ENCODE measurements at places on chromosomes 12 and 14.

DNA sequence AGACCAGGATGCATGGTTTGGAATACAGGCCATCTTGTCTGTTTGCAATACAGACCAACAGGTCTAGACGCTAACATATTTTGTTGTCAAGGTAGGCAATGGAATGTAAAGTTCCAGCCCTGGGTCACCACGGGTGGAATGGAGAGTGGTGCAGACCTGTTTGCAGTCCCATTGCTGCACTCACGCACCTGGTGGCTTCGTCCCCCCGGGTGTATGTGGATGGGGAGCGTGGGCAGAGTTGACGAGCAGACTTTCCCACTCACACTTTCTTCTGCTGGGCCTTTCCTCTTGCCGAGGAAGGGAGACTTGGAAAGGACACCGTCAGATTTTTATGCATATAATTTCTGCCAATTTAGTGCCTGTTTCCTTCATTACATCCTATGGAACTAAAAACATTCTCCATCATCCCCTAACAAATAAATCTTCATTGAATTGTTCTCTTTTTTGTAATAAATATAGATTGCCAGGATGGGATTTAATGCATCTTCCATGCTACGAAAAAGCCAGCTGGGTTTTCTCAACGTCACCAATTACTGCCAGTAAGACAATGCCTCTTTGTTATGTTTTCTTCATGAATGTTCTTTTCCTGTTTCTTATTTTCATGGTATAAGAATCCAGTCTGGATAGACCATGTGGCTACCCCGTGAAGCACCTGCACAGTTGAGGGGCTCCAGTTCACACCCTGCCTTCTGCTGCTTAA, 15.2 kb downstream of the DCAF4 start:
- DNase-seq = no peak

GRCh38 chr14:61188196-61188595, 92.9 kb downstream of the TMEM30B start:
- DNase-seq = no peak

- DNase-seq = peak; percentile 78
Observed at GRCh38 chr14:55411426-55412389, at the start of gene ATG14. Gene ATG14 (minus strand): TSS chr14:55411830. CDS start chr14:55411822, 8 bp downstream.

DNA sequence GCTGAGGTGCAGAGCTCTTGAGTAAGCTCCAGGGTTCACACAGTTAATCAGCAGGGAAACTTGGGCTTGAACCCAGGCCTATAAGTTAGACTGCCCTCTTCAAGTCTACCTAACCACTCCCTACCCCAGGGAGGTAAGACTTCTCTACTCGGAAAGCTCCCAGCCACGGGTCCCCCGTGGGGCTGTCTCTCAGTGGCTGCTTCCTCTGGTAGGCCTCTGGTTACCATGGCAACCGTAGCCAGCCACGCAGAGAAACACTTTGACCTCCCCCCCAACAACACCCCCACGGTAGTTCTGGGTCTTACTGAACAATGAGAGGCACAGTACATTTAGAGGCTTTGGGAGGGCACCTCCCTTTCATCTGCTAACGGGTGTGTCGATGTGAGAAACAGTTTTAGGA, 245.2 kb downstream of the AACS start:
- no peak for DNase-seq

DNA sequence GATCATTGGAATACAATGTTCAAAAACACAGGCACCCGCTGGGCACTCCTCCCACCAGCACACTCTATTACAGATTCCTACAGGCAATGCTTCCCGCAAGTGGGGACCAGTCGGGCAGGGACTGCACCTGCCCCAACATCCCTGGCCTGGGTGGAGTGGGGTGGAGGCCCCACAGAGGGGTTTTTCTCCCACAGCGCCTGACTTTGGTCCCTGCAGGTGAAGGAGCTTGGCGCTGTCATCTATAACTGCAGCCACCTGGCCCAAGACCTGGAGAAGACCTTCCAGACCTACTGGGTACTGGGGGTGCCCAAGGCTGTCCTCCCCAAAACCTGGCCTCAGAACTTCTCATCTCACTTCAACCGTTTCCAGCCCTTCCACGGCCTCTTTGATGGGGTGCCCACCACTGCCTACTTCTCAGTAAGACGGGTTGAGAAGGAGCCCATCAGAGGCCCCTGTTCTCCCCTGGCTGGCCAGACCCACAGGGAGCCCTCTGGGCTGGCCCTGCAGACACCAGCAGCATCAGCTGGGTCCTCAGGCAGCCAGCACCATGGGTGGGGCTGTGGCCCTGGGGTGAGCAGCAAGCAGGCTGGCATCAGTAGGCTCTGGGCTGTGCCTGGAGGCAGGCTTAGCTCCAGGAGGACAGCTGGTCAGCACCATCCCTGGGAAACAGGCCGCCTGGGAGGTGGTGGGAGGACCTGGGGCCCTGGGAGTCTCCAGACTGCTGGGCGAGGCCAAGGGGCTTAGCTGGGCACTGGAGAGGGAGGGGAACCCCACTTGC, 6.0 kb downstream of the PLD4 start:
- no peak for DNase-seq

DNA sequence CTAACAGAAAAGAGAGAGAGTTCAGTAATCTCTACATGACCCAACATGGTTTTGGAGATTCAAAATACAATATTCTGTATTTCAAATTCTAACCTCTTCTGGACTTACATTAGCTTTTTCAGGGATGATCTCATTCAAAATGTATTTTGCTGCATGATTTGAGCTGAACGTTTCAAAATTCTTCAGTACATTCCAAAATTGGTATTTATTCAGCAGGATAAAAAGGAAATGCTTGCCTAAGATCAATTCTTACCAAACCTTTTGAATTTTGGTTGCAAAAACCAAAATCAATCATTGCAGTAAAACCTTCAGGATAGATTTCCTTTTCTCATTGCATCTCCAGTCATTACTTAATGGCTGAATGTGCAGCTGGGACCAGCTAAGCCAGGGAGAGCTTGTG, 1761.3 kb upstream of the SEL1L start:
- DNase-seq = no peak

GRCh38 chr12:12813120-12814101, at the start of gene DDX47:
Gene DDX47 (plus strand): TSS chr12:12813346. CDS start chr12:12813368, 22 bp downstream.
- DNase-seq = peak; percentile 96

GRCh38 chr12:93916402-93916801, 232.0 kb upstream of the PLXNC1 start:
- DNase-seq = no peak

DNA sequence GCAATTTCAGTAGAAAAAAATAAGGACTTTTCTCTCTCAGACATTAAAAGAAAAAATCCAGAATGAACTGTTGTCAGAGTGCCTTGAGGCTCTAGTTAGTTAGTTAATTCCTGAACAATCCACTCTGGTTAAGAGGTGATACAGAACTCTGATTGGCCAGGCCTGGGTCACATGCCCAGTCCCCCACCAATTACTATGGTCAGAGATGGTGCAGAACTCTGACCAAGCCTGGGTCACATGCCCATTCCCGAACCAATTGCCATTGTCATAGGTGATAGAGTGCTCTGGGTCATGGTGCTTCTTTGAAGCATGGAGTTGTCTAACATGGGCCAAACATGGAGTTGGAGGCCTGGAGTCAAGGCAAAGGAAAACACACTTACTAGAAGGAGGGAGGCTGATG, 11.1 kb upstream of the MYO1H start:
- no peak for DNase-seq

GRCh38 chr12:76445462-76445861, 97.2 kb upstream of the BBS10 start:
- DNase-seq = no peak

DNA sequence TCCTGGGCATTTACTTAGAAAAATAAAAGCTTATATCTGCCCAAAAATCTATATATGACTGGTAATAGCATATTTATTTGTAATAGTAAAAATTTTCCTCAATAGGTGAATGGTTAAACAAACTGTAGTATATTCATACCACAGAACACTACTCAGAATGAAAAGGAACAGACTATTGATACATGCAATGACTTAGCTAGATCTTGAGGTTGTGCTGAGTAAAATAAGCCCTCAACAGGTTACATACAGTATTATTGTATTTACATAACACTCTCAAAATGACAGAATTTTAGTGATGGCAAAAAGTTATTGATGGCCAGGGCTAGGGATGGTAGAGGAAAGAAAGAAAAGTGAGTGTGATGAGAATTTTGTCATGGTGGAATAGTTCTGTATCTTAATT, 178.4 kb downstream of the BMP4 start:
- DNase-seq = no peak

DNA sequence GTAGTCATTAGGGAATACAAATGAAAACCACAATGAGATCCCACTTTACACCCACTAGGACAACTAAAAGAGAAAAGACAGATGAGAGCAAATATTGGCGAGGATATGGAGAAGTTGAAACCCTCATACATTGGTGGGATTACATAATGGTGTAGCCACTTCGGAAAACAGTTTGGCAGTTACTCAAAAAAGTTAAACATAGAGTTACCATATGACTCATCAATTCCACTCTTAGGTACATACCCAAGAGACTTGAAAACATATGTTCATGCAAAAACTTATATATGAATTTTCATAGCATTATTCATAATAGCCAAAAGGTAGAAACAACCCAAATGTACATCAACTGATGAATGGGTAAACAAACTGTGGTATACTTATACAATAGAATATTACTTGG, 27.1 kb downstream of the ALDH1L2 start:
- no peak for DNase-seq

DNA sequence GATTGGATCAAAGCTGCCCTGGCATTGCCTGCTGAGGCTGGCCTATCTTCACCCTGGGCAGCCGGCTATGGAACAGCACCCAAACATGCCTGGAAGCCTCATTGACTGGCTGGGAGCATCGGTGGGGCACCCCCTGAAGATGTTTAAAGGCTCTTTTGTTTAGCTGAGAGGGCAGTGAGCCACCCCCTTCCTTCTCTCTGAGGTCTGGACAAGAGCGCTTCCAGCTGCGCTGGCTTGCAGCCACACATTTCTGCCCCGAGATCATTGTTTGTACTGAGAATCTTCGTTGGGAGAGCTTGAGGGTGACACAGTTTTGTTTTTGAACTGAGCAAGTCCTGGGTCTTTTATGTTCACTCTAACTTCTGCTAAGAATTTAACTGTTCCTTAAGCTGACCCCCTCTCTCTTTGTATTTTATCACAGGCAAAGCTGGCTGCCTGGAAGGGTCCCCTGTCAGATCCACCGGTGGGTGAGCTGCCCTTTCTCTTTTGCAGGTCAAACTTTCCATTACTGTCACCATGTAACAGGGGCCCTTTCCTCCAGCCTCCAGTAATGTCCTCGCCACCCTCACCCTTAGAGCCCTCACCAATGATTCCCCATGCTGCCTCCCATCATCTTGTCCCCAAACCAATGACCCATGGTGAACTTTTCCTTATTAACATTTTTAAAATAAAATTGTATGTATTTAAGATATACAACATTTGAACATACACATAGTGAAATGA, 212.2 kb downstream of the KIF26A start:
- no peak for DNase-seq

GRCh38 chr14:53295372-53295771, 142.2 kb upstream of the DDHD1 start:
- no peak for DNase-seq

DNA sequence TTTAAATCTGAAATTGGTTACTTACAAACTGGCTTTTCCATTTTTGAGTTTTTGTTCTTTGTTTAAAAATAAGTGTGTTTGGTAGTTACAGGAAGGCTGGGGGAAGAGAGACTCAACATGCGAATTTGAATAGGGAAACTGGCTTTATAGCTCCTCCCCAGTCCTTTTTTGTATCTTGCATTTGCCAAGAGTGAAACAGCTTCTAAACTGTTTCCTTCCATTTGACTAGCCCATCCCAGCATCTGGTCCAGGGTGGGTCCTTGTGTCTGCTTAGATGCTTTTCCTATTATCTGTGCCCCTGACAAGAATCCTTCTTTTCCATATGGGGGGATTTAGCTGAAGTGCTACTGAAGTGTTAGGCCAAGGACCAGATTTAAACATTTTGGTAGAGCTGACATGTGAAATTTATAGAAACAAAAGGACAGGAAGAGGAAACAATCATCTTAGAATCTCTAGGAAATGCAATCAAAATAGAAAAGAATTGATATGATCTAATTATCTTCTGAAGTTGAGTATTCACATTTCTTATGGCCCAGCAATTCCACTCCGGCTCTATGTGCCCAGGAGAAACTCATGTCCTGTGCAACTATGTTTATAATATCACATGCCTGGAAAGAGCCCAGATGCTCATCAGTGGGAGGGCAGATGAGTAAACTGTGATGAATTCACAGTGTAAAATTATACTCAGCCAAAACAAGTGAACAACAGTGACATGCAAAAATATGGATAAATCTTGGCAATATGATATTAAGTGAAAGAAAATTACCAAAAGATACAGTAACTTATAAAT, 7.4 kb downstream of the SMOC1 start:
- no peak for DNase-seq

- DNase-seq = no peak
Observed at GRCh38 chr14:100096656-100097055, 31.4 kb downstream of the EVL start.

DNA sequence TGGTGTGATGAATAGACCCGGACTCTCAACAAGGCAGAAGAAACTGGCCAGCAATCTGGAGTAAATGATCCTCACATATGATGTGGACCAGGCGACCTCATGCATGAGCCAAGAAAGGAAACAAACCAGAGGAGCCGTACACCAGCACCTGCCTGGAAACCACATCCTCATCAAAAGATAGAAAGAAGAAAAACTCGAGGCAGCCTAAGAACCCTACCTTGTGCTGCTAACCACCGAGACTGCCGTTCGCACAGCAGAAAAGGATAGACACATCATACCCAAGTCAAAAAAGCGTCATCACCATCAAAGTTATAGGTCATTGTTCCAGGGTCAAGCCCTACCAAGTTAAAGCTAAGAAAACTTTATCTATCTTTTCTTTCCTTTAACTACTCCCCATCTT, 66.7 kb downstream of the RESF1 start:
- DNase-seq = peak; percentile 50

All from CD4-positive, alpha-beta T cell treated with Interleukin-10 for 1 hour (primary cell).